ENCODE measurements at places on chromosomes 13 and 19. TPM values are rescaled to one million over a fixed set of nuclear protein-coding genes. Genes with fewer than 3 reads are reported as not detected.

The KLK2 gene
- total RNA-seq: not detected

GRCh38 chr19:56663931-56664500, 7.5 kb downstream of the ZNF835 start:
- no peak overlapping the region for H3K4me3 ChIP-seq
- no peak overlapping the region for H3K27ac ChIP-seq
- H3K27me3 ChIP-seq: no peaks in the 10 kb centered on the region
- no peak for DNase-seq
- H3K4me1 ChIP-seq: no peaks in the 10 kb centered on the region

- H3K27ac ChIP-seq: peak overlapping the region; percentile 71
- H3K36me3 ChIP-seq: peaks cover 44% of the 10 kb centered on the region
- H3K27me3 ChIP-seq: no peaks in the 10 kb centered on the region
- H3K4me3 ChIP-seq: no peak overlapping the region
- H3K4me1 ChIP-seq: peaks cover 5% of the 10 kb centered on the region
These were observed 13.9 kb downstream of the FCHO1 start for GRCh38 chr19:17765069-17765618.

The DIAPH3 gene
- 24.0 TPM for total RNA-seq

GRCh38 chr13:77979721-77980385, 61.2 kb upstream of the EDNRB start:
- no peak for DNase-seq
- no peak overlapping the region for H3K4me3 ChIP-seq
- no peak overlapping the region for H3K27ac ChIP-seq
- no peaks in the 10 kb centered on the region for H3K27me3 ChIP-seq

DNA sequence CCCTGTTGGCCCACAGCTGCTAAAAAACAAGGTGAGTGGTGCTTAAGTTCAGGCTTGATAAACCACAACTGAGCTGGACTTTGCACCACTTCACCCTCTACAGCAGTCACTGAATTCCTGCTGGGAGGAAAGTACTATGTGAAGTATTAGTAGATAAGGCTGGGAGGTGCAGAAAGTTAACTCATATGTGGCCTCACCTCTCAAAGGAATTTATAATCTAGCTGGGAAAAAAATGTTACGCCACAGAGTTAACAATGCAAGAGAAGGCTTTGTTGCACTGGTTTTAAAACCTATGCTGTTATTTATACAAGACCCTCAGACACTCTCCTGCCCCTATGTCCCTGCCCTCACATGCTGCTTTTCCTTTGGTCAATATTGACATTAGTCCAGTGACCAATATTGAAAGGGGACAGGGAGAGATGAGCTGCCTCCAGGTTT, 60.9 kb downstream of the LIG4 start:
- no peak overlapping the region for H3K27ac ChIP-seq
- no peak for DNase-seq
- H3K36me3 ChIP-seq: no peaks in the 10 kb centered on the region
- H3K27me3 ChIP-seq: peaks cover 17% of the 10 kb centered on the region

DNA sequence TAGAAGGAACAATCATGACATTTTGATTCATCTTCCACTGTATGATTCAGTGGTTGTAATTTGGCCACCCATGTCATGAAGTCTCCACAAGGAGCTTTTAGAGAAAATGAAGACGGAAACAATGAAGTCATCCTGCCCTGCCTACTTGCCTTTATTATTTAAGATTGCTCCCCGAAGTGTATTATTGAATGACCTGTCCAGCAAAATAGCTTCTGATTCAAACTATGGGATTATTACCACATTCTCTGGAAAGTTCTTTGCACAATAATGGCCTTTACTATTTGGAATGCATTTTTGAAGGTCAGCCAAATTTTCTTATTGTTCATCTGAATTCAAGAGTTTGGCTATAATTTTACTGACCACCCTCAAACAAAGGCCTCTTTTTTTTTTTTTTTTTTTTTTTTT, 77.8 kb upstream of the RFC3 start:
- H3K27me3 ChIP-seq: no peaks in the 10 kb centered on the region
- peaks cover 20% of the 10 kb centered on the region for H3K4me1 ChIP-seq
- no peak overlapping the region for H3K27ac ChIP-seq
- no peaks in the 10 kb centered on the region for H3K36me3 ChIP-seq

The ATP1A3 gene
- 1.5 TPM for total RNA-seq

DNA sequence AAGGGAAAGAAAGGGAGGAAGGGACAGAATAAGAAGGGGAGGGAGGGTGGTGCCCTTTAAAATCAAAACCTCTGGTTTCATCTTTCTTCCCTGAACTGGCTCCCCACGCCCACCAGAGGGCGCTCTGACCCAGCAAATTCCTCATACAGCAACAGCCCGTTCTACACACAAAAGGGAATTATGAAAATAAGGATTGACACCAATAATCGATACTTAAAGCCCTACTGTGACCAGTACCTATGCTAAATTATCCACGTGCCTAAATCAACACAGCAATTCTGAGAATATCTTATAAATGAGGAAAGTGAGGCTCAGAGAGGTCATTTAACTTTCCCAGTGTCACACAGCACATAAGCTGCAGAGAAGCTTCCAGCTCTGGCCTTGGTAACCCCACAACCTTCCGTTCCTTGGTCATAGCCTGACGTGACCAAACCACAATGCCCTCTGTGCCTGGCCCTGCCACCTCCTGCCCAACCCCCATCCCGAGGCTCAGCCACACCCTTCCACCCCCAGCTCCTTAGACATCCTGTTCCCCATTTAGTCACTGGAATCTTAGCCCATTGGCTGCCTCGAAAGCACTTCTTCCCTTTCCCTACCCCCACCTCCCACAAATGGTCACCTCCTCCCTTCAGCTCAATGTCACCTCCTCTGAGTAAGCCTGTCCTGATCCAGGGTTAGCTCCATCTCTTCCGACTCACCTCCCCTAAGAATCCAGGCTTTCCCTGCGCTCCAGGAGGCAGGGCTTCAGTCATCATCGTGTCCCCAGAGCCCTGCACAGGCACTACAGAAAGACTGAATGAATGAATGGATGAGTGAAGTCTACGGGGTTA, 34.2 kb upstream of the PNMA8B start:
- no peak overlapping the region for H3K4me3 ChIP-seq
- H3K27me3 ChIP-seq: no peaks in the 10 kb centered on the region
- H3K27ac ChIP-seq: peak overlapping the region; percentile 30
- peaks cover 1% of the 10 kb centered on the region for H3K36me3 ChIP-seq

The DAND5 gene
- not detected for total RNA-seq

The ERCC5 gene
- total RNA-seq: 54.0 TPM

DNA sequence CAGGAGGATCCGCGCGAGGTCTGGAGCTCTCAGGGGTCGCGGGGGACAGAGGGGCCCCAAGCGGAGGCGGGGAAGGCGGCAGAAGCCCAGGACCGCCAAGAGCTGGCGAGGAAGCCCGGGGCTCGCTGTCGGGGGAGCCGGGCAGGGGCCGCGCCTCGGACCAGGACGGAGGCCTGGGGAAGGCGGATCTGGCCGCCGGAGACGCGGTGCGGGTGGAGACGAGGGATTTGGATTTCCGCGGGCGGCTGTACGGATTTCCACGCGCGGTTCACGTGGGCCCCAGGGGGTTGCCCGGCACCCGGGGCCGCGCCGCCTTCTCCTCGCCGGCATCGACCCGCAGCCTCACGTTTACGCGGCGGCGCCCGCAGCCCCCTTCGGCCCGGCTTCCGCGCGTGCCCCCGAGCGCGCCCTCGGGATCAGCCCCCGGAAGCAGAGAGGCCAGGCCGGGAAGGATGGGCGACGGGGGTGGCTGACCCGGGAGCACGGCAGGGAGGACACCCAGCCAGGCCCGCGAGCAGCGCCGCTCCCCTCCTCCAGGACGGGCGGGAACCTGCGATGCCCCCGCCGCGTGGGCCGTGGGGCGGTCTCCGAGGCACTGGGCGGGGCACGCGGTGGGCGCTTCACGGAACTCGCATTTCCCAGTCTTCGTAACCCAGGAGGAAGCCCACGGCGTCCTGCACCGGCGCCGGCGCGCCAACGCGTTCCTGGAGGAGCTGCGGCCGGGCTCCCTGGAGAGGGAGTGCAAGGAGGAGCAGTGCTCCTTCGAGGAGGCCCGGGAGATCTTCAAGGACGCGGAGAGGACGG, 4.7 kb downstream of the F7 start:
- H3K4me3 ChIP-seq: peak overlapping the region; percentile 38
- H3K4me1 ChIP-seq: peaks cover 4% of the 10 kb centered on the region
- no peaks in the 10 kb centered on the region for H3K36me3 ChIP-seq
- peaks cover 3% of the 10 kb centered on the region for H3K27me3 ChIP-seq

The BBC3 gene
- total RNA-seq: 59.5 TPM

DNA sequence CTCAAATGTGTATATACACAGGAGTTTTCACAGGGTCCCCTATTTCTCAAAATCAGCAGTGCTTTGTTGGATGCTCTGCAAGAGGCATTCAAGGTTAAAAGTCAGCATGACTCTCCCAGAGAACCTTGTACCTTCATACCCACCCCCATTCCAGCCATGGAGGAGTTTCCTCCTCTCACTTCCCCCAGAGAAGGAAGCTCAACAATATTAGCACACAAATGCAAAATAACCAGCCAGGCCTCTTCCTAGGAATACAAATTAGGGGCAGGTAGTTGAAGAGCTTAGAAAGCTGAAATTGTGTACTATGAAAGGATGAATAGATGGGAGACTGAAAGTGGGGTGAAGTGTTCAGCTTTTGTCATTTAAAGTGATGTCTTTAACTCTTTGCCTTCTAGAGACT, 43.8 kb downstream of the SPRY2 start:
- DNase-seq: no peak
- no peaks in the 10 kb centered on the region for H3K4me1 ChIP-seq
- no peak overlapping the region for H3K27ac ChIP-seq
- no peaks in the 10 kb centered on the region for H3K27me3 ChIP-seq
- H3K36me3 ChIP-seq: no peaks in the 10 kb centered on the region

The ERICH6B gene
- total RNA-seq: not detected

- no peak for DNase-seq
- no peaks in the 10 kb centered on the region for H3K36me3 ChIP-seq
- H3K27me3 ChIP-seq: peaks cover 10% of the 10 kb centered on the region
- H3K4me1 ChIP-seq: no peaks in the 10 kb centered on the region
- H3K27ac ChIP-seq: no peak overlapping the region
These were observed 146.8 kb downstream of the KCNRG start for GRCh38 chr13:50162001-50162400.

The SHKBP1 gene
- total RNA-seq: 99.4 TPM

GRCh38 chr13:29936051-29936813, 85.8 kb upstream of the UBL3 start:
- peak overlapping the region; percentile 83 for H3K27ac ChIP-seq
- DNase-seq: peak; percentile 9
- peak overlapping the region; percentile 67 for H3K4me3 ChIP-seq
- no peaks in the 10 kb centered on the region for H3K36me3 ChIP-seq

GRCh38 chr19:48900477-48901406, 630 bp downstream of the NUCB1 start:
- peaks cover 2% of the 10 kb centered on the region for H3K27me3 ChIP-seq
- peaks cover 36% of the 10 kb centered on the region for H3K36me3 ChIP-seq
- H3K4me1 ChIP-seq: peaks cover 30% of the 10 kb centered on the region
- peak overlapping the region; percentile 96 for H3K27ac ChIP-seq
- DNase-seq: peak; percentile 29
- H3K4me3 ChIP-seq: peak overlapping the region; percentile 97

The SIGLEC5 gene
- 0.12 TPM for total RNA-seq

GRCh38 chr13:34970961-34971360, 28.9 kb downstream of the NBEA start:
- H3K36me3 ChIP-seq: peaks cover 7% of the 10 kb centered on the region
- no peaks in the 10 kb centered on the region for H3K4me1 ChIP-seq
- no peak for DNase-seq
- H3K4me3 ChIP-seq: no peak overlapping the region
- H3K27me3 ChIP-seq: no peaks in the 10 kb centered on the region

- H3K27ac ChIP-seq: peak within 1 kb of the TSS; percentile 90
- H3K4me1 ChIP-seq: peaks cover 15% of the 10 kb centered on the region
These were observed at the start of gene ZNF480 for GRCh38 chr19:52296773-52297600. Gene ZNF480, plus strand, starts transcription at chr19:52297169. Its CDS starts 3,244 bp downstream, at chr19:52300413.

The C19orf85 gene
- total RNA-seq: not detected

DNA sequence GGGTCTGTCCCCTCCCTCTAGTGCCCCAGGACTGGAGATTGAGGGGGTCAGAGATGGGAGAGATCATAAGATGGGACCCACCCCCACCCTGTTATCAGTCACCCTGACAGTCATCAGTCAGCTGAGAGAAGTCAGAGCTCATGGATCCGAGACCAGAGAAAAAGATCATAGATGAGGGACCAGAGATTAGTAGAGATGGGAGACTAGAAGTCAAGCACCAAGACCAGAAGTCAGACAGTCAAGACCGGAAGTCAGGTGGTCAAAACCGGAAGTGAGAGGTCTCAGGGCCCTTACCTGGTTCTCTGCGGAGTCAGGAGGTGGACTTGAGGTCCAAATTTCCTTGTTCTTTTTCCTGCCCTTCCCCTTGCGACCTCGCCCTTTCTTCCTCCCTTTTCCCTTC, 7.0 kb downstream of the COL5A3 start:
- H3K27ac ChIP-seq: no peak overlapping the region
- DNase-seq: no peak
- H3K4me1 ChIP-seq: peaks cover 3% of the 10 kb centered on the region

GRCh38 chr19:23771761-23772674, 13.3 kb upstream of the ZNF681 start:
- H3K4me1 ChIP-seq: peaks cover 28% of the 10 kb centered on the region
- H3K27ac ChIP-seq: peak overlapping the region; percentile 57
- no peaks in the 10 kb centered on the region for H3K27me3 ChIP-seq

DNA sequence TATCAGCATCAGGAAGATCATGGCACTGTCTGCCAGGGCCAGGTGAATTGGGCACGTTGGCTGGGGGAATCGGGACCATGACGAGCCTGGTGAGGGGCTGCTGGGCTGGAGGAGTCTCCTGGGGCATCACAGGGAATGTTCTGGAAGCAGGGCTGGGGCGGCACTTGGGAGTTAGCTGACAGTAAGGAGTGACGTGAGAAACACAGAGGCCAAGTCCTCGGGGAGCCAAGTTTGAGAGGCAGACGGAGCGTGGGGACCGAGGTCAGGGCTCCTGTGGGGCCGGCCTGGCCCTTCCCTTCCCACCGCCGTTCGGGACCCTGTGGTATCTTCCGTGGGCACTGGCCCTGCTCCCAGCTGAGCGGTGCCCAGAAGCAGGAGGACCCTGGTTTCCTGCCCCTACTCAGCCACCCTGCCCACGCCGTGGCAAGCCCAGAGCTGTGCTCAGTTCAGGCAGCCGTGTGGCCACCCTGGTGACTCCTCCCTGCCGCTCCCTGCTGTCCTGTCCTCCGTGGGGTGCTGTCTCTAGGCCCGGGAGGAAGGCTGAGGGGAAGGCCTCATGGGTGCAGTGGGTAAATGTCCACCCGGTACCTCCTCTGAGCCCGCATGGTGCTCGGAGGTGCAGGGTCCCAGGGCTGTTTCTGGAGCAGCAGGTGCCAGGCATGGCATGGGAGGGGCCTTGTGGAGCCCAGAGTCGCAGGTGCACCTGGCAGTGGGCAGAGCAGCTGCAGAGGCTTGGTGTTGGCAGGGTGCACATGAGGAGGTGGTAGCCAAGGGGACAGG, 25.2 kb downstream of the CRTC1 start:
- no peak overlapping the region for H3K4me3 ChIP-seq
- H3K36me3 ChIP-seq: no peaks in the 10 kb centered on the region
- no peaks in the 10 kb centered on the region for H3K27me3 ChIP-seq
- no peak for DNase-seq

GRCh38 chr13:112690283-112690929, 568 bp downstream of the ATP11A start:
- peak overlapping the region; percentile 30 for H3K27ac ChIP-seq
- peak; percentile 41 for DNase-seq
- no peaks in the 10 kb centered on the region for H3K27me3 ChIP-seq
- H3K4me3 ChIP-seq: peak overlapping the region; percentile 78
- H3K4me1 ChIP-seq: peaks cover 47% of the 10 kb centered on the region
